ENCODE measurements at places on chromosomes 7 and 10.

DNA sequence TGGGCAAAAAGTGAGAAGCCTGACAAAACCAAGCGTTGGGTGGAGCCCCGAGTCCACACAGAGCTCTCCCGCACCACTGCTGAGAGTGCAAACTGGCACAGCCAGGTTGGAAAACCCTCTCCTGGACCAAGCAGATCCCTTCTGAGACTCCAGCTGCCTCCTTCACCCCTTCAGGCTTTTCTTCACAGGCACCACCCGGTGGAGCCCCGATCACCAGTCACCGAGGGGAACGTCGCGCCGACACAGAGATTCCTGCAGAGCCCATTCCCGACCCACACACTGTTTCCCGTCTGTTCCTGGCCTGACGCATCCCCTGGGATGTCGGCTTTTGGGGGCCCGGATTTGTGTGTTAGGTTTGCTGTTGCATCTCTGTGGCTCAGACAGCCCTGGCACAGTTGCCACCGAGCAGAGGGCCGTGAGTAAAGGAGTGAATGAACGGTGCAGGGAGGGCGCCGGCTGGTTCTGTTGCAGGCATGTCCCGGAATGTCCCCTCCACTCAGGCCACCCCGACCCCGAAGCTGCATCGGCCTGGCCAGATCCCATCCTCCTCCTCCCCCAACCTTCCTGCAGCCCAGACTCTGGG is 51.0 kb upstream of the INPP5A start:
- DNase-seq, result no peak

- no peak for DNase-seq
These were observed 98.3 kb downstream of the MKLN1 start for GRCh38 chr7:131425992-131426391.

GRCh38 chr10:71103961-71104360 is 108.4 kb upstream of the UNC5B start:
- DNase-seq, result no peak

GRCh38 chr7:113797420-113798010 is 121.3 kb downstream of the PPP1R3A start:
- DNase-seq, result no peak
